ENCODE measurements at places on chromosomes 12 and 14.

- peak; percentile 35 for DNase-seq
These were observed 37.5 kb downstream of the CCNK start for GRCh38 chr14:99518441-99519346.

- DNase-seq: no peak
These were observed 1.0 kb upstream of the TESC start for GRCh38 chr12:117100251-117100650.

DNA sequence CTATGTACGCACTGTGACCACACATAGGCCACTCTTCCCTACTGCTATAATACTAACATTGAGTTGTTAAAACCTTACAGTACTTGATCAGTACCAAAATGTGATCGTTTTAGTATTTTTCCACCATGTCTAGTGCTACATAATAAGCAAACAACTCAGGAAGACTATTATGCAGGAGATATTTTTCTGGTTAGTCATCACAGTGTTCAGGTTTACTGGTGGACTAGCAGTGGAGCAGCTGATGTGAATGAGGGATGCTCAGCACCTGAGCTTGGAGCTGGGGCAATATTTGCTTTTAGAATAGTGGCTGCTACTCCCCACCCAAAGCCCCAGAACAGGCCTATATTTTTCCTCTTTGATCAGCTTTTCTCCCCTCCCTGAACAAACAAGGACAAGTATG is 513.1 kb downstream of the KCNH5 start:
- no peak for DNase-seq

GRCh38 chr14:42198010-42198409 is 591.3 kb downstream of the LRFN5 start:
- DNase-seq: no peak

- DNase-seq: peak; percentile 35
These were observed 214.2 kb downstream of the PPM1H start for GRCh38 chr12:62720661-62721330.

DNA sequence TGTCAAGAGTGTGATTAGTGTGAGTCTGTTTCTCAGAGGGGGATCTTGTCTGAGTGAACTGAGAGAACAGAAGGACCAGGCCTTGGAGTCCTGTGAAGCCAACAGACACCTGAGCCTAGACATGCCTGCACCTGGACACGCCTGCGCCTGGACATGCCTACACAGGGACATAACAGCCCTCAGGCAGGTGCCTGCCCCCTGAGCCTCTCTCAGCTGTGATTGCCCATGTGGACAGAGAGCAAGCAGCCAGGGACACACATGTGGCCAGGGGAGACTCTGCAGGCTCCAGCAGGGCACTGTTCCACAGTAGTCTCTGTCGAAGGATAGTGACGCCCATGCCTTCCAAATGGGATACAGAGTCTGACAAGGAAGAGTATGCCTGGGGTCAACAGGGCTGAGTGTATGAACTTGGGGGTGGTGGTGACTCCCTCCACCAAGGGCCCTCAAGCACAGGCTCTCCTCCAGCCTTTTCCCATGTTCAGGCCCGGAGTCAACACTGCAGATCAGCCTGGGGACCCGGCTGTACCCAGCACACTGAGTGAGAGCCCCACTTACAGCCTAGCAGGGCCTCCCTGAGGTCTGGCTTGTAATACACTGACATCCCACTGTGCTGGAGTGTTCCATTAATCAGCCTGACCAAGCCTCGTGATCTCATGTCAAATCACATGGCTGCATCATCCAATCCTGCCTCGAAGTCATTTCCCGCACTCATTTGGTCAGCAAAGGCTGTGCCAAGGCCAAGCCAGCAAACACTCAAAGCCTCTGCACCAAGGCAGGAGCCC is 173.0 kb downstream of the CALM1 start:
- no peak for DNase-seq

- DNase-seq: no peak
These were observed 110.6 kb downstream of the PRMT8 start for GRCh38 chr12:3601461-3602150.

GRCh38 chr14:25628390-25628789 is 578.4 kb upstream of the STXBP6 start:
- no peak for DNase-seq

- peak; percentile 26 for DNase-seq
These were observed 25.5 kb downstream of the CEP83 start for GRCh38 chr12:94434171-94434570.

DNA sequence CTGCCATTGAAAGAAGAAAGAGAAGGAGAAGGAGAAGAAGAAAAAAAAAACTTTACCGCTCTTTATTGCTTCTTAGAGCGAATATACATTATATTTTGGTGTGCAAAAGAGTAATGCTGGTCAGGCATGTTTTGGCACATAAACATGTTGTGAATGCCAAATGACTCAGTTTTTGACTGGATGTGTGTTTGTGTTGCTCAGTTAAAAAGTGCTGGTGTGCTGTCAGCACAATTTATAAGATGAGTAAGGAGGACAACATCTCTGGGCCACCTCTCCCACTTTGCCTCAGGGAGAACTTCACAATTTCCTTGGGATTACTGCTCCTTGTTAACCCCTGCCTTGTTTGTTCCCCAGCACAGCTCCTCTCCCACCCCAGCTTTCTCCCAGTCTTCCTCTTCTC is 584.8 kb downstream of the ETNK1 start:
- no peak for DNase-seq

GRCh38 chr14:70721542-70721941 is 79.8 kb downstream of the TTC9 start:
- no peak for DNase-seq

- DNase-seq: no peak
These were observed 74.7 kb downstream of the NIN start for GRCh38 chr14:50756300-50756699.

- DNase-seq: peak; percentile 76
These were observed 9.9 kb upstream of the LBHD2 start for GRCh38 chr14:103073876-103074728.

GRCh38 chr14:96951511-96951910 is 154.3 kb downstream of the VRK1 start:
- no peak for DNase-seq

DNA sequence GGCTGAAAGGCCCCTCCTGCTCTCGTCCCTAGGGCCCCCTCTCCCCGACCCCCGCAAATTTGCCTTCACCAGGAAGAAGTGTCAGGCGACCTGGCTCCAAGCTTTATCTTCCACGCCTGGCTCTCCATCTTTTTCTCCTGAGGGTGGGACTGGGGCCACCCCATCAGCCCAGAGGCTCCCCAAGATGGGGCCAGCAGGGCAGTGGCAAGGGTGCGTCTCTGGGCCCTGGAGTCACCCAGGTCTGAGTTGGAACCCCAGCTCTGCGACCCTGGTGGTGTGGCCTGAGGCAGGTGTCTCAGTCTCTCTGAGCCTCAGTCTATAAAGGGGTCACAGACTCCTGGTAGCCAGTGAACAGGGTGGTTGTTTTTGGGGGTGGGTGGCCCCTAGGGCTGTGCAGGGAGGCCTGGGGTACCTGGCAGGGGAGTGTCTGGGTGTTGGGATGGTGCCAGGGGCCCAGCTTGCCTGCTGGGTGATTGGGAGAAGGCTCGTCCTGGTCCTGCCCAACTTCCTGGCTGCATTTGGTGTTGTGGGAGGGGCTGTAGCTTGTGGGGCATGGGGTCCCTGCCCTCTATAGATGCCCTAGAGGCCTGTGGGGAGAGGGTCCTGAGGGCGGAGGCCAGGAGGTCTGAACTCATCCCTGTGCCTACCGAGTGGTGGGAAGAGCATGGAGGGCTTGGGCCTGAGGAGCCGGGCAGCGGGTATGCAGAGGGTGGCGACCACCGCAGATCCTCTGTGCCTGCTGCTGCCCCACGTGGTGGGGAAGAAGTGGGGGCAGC is 7.6 kb downstream of the KIF26A start:
- DNase-seq: no peak

DNA sequence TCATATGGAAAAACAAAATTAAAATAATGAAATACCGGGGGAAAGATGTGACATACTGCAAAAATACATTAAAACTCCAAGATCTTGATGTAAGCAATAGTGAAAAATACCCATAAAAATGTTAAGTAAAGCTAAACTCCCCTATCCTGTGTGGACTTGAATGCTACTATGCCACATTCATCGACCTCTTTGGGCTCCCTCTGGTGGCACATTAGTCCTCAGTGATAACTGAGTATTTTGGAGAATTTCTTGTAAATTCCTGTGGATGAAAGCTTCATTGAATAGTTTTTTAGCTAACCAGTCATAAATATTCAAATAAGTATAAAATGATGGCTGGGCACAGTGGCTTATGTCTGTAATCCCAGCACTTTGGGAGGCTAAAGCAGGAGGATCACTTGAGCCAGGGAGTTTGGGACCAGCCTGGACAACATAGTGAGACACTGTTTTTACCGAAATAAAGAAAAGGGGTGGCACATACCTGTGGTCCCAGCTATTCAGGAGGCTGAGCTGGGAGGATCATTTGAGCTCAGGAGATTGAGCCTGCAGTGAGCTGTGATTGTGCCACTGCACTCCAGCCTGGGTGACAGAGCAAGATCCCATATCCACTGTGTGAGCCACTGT is 42.4 kb upstream of the SGPP1 start:
- DNase-seq: peak; percentile 17

DNA sequence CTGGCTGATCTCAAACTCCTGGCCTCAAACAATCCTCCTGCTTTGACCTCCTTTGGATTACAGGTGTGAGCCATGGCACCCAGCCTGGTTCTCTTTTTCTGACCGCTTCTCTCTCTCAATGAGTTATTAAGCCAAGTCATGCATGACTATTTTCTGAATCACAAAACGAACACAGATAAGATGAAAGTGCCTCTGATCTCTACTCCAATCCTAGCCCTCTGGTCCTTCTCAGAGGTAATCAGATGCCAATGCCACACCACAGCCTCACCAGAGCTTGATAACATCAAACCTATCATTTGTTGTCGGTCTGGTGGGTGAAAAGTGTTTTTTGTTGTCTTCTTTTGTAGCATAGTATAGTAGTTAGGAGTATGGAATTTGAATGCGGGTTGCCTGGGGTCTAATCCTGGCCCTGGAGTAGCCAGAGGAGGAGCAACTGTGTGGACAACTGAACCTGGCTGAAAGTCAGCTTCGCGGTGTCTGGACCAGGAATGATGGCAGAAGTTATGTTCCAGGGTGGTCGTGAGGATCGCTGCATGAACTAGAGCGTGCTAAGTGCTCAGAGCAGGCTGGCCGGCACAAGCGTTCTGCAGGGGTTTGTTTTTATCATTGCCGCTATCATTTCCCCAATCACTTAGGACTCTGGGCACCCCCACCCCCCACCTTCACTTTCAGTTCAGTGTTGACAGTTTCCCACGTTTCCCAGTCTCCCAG is 77.9 kb downstream of the SPRING1 start:
- peak; percentile 38 for DNase-seq

- no peak for DNase-seq
These were observed 2.6 kb downstream of the RNASE1 start for GRCh38 chr14:20799892-20800544.

GRCh38 chr14:23630687-23631086 is 5.5 kb upstream of the DHRS2 start:
- no peak for DNase-seq

DNA sequence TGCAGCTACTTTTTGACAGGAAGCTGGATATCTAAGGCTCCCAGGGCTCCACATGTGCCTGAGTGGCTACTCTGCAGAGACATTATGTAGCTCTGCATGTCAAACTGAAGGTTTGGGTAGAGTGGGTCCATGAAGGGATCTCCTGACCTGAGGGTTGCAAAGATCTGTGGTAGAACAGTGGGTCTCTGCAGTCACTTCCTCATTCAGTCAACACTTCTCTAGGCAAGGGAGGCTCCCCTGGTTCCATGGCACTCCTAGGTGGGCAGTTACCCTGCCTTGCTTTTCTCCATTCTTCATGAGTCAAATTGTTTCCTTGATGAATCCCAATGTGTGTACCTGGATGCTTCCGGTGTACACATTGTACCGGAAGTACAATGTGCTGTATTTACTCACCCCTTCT is 57.4 kb downstream of the CMAS start:
- no peak for DNase-seq

GRCh38 chr14:97776890-97777558 is 979.8 kb downstream of the VRK1 start:
- DNase-seq: no peak

DNA sequence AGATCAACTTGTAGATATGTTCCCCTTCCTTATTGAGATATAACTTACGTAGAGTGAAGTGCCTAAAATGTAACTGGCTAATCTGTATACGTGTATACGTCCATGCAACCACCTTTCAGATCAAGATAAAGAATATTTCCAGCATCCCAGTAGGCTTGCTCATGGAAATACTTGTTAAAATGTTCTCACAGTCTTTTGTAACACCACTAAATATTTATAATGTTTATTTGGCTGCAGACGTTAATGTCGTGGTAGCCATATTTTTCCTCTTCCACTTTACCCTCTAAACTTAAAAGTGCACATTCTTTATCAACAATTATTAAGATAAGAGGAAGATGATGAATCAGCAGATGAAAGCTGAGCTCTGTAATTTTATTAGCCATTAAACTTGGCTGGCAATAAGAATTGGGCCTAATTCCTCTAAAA is 447.4 kb downstream of the AEBP2 start:
- DNase-seq: no peak

- DNase-seq: no peak
These were observed 4.1 kb upstream of the PAX9 start for GRCh38 chr14:36657399-36658122.

GRCh38 chr12:109302770-109303169 is 6.3 kb downstream of the FOXN4 start:
- DNase-seq: no peak

DNA sequence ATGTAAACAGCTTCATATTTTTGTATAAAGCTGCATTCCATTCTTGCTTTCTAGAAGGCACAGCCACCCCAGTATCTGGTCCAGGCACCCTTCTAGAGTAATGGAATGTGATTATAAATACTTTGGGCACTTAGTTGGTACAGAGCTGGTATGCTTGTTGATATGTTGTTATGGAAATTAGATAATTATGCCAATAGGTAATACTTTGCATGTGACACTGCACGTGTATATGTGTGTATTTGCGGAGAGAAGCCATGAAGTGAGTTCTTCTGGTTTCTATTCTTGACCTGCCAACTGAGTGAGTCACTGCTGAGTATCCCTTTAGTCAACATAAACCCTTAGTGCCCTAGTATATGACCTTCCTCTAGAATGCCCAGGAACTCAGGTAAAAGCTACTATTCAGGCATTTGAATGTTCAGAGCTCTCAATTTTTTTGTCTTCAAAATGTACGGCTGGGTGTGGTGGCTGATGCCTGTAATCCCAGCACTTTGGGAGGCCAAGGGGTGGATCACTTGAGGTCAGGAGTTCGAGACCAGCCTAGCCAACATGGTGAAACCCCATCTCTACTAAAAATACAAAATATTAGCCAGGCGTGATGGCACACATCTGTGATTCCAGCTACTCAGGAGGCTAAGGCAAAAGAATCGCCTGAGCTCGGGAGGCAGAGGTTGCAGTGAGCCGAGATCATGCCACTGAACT is 6.2 kb upstream of the TCP11L2 start:
- no peak for DNase-seq

- no peak for DNase-seq
These were observed at the start of gene NINJ2 for GRCh38 chr12:663293-663871. Gene NINJ2 (minus strand): TSS chr12:663445. CDS start chr12:663360, 85 bp downstream.

GRCh38 chr12:118151755-118152154 is 15.8 kb downstream of the PEBP1 start:
- no peak for DNase-seq

DNA sequence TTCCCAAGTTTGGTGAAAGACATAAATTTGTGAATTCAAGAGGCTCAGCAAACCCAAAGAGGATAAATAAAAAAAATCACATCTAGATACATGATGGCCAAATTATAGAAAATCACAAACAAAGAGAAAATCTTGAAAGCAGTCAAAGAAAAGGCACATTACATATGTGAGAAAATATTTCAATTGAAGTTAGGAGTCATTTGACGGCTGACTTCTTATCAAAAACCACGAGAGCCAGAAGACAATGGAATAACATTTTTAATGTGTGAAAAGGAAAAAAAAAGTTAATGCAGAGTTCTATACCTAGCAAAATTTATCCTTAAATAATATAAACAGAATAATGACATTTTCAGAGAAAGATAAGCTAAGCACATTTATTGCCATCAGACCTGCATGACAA is 307.0 kb downstream of the C12orf75 start:
- DNase-seq: no peak
